ENCODE measurements at places on chromosomes 13 and 19. TPM values are rescaled to one million over a fixed set of nuclear protein-coding genes. Genes with fewer than 3 reads are reported as not detected.
A peak's percentile ranks its signal among the peaks of the same experiment; 100 is the strongest.

The KLK4 gene
- not detected for total RNA-seq

The GRIN3B gene
- total RNA-seq = not detected

The PLEKHF1 gene
- 27.8 TPM for total RNA-seq

The RAB3A gene
- total RNA-seq = 37.4 TPM

The SGCG gene
- 102 TPM for total RNA-seq

The ZNF729 gene
- not detected for total RNA-seq

DNA sequence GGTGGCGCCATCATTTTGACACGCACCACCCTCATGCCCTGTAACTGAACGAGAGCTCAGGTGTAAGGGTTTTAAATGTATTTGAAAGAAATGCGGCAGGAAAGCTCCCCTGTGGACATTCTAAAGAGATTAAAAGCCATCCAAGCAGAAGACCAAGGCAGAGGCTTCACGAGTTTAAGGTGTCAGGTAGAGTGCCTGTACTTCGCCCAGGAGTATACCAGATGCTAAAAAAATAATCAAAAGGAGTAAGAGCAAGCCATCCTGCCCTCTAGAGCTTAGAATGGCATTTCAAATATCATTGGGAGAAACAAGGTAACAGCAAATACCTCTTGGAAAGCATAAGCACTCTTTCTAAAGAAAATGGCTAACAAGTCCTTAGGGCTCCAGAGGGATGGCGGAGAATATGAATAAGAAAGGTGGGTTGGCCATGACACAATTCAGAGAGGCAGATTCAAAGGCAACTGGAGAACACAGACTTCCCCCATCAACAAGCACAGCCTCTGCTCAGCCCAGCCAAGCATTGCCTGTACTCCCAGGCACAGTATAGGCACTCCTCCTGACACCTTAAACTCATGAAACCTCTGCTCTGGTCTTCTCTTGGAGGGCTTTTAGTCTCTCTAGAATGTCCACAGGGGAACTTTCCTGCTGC lies 447.6 kb downstream of the SUCLA2 start:
- no peak for DNase-seq

GRCh38 chr13:109755551-109755950 lies 30.8 kb downstream of the IRS2 start:
- DNase-seq = no peak

GRCh38 chr19:17220207-17220758 lies 5.1 kb downstream of the USE1 start:
- DNase-seq = no peak

DNA sequence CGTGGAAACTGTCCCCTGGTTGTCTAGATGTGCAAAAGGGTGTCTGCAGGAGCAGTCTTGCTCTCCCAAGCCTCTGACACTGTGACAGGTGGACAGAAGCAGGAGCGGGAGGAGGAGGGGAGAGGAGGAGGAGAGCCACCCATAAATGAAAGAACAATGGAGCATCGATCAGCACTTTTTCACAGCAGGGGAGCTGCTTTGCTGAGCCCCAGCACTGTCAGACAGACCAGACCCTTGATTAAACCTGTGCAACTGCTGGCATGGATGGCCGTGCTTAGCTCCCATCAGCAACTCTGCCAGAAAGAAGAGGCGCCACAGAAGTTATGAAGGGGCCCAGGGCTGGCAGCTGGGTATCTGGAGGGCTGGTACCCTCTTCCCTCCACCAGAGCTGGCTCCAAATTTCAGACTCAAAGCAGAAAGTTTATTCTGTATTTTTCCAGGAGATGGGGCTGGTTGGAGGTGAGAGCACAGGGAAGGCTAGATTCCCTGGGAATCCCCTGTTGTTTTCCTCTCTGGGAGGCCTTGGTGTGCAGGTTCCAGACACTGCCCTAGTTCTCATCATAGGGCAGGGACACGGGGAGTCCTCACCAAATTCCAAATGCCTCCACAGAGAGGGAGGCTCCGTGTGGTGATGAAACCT lies 1192.2 kb downstream of the UQCRFS1 start:
- no peak for DNase-seq

- DNase-seq = no peak
These were observed 18.3 kb downstream of the ZNF77 start for GRCh38 chr19:2926341-2927031.

DNA sequence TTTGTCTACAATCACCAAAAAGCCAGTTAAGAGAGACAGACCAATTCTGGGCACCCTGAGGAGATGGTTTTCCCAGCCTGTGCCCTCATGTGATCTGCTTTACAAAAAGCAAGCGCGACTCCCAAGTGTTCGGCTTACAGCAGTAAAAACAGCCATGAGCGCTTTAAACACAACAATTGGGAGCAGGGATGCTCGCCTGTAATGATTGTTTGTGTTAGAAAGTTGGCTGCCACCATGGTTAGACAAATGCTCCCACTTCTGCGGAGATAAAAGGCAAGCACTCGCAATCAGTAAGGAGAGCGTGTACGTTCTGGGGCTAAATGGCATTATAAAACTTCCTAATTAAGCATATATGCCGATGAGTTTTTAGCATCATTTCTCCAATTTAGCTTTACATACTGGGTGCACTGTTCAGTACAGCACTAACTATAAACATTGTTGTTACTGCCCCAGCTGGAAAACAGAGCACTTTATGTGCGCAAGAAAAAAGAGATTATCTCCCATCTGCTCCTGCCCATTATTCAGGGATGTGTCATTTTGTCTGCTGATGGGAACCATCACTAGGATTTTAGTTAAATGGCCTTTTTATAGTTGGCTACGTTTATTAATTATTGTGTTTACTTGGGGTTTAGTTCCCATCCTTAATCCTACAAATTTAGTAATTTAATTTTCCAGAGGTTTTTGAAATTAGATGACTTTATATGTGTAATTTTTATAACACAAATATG lies 309.3 kb upstream of the MAB21L1 start:
- no peak for DNase-seq

DNA sequence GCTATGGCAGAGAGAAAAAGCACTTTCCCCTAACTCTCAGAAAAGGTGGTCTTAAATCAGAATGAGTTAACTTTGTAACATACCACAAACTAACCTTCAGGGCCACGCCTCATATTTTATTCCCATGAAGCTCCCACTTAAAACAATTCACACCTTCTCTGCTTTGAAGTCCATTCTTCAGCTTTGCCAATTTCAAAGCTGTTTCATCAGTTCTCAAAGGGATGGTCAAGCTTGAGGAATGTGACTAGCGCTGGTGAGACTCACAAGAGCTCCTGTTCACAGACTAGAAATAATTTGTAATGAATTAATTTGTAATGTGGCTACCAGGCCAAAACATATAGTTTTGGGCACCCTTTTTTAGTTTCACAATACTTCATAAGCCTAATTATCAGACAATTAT lies 68.2 kb downstream of the STK24 start:
- no peak for DNase-seq

GRCh38 chr19:49324801-49325576 lies at the start of gene SLC6A16:
SLC6A16 (minus strand) TSS chr19:49325191; CDS start chr19:49311347, 13,844 bp downstream.
- DNase-seq = no peak

GRCh38 chr13:20404488-20405222 lies 121.0 kb downstream of the CRYL1 start:
- no peak for DNase-seq

- no peak for DNase-seq
These were observed 140.6 kb downstream of the LHFPL6 start for GRCh38 chr13:39462428-39462827.

- peak; percentile 80 for DNase-seq
These were observed at the start of gene DCLK1 for GRCh38 chr13:36131222-36131930. DCLK1 (minus strand) TSS chr13:36131382.

DNA sequence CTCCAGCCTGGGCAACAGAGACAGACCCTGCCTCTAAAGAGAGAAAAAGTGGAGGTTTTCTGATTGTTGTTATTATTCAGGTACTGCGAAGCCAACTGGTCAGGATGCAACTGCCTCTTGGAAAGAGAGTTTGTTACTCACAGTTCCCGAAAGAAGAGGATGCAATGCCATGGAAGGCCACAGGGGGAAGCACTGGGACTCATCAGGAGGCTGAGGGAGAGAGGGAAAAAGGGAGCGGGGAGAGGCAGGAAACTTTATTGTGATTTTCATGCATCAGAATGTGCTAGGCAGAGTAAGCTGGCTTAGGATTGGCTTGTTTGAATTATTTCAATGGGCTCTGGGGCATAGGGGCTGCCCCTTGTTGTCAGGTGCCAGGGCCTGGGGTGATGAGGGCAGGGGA lies 27.6 kb downstream of the MYO9B start:
- DNase-seq = no peak

- no peak for DNase-seq
These were observed 12.1 kb downstream of the PPP6R1 start for GRCh38 chr19:55246462-55247451.

GRCh38 chr19:47375694-47376588 lies 26.8 kb downstream of the DHX34 start:
- no peak for DNase-seq

DNA sequence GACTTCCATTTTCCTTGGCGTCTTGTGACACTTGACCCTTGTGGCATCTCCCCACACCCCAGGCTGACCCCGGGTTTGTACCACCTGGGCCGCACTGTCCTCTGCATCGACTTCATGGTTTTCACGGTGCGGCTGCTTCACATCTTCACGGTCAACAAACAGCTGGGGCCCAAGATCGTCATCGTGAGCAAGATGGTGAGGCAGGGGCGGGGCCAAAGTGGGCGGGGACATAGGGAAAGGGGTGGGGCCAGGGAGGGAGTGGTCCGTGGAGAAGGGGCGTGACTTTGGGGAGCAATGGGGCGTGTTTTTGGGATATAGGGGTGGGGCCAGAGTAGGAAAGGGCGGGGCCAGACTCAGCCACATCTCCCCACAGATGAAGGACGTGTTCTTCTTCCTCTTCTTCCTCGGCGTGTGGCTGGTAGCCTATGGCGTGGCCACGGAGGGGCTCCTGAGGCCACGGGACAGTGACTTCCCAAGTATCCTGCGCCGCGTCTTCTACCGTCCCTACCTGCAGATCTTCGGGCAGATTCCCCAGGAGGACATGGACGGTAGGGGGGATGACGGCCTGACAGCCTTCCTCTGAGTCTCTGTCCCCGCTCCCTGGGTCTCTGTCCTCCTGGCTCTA lies 42.8 kb downstream of the TRPM4 start:
- DNase-seq = no peak

DNA sequence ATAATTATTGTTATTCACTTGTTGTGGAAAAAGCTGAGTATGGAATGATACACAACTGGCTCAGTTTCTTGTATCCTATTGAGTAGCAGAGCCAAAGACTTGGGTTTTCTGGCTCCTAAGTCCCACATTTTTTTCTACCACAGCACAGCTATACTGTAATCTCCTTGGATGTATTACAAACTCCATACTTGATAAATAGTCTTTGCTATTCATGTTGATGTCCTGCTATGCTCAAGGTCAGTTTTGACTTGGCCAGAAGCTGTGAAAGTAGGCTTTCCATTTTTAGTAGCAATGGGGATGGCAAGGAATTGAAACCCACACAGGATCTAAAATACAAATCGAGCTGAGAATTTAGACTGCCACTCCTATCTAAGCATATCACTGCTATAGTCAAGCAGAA lies 79.1 kb downstream of the B3GLCT start:
- DNase-seq = no peak

GRCh38 chr13:51412431-51412830 lies 40.4 kb downstream of the INTS6 start:
- no peak for DNase-seq

DNA sequence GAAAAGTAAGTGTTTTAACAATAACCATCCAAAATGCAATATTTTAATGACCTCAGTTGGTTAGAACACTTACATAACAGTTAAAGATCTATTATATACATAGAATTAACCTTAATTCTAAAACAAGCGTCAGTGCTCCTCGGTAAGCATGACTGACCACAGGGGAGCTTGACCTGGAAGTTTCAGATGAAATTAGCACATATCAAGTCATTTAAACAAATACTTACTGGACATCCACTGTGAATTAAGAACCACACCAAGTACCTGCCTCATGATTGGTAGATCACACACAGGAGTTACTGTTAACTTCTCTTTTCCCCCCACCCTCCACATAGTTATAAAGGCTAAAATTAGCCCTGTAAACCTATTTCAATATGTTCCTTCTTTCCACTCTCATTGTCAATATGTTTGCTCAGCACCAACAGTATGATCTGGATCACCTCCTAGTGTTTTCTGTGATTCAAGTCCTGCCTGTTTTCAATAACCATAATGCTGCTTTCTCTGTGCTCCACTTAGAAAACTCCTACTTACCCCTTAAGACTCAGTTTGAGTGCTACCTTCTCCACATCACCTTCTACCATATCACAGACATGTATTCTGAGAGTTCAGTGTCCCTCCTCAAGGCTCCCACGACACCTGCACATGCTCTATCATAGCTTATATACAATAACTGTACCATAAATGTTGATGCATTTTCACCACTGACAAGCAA lies 209.0 kb downstream of the VWA8 start:
- DNase-seq = no peak

DNA sequence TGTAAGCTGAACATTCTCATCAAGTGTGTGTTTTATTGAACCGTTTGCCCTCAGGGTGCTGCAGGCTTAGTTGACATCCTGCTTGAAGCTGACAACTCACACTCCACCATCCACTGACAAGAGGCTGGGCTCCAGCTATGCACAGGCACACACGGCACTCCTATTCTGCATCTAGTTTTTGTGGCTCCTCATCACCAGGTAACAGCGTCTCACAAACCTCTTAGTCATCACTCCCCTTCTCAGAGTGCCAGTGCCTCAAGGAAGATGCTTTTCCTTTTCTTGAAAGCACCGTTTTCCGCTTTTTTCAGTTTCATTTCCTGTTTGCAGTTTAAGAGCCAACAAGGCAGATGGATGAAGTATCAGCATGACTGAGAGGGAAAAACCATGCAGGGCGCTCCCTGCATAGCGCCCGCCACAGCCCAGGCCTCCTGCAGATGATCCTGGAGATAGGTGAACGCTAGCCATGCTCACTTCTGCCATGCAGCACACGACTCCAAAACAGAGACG lies 491.2 kb downstream of the COG6 start:
- DNase-seq = no peak

- DNase-seq = no peak
These were observed 5.1 kb downstream of the HDGFL2 start for GRCh38 chr19:4477034-4477801.

GRCh38 chr19:6498294-6499036 lies 3.6 kb downstream of the TUBB4A start:
- DNase-seq = no peak

DNA sequence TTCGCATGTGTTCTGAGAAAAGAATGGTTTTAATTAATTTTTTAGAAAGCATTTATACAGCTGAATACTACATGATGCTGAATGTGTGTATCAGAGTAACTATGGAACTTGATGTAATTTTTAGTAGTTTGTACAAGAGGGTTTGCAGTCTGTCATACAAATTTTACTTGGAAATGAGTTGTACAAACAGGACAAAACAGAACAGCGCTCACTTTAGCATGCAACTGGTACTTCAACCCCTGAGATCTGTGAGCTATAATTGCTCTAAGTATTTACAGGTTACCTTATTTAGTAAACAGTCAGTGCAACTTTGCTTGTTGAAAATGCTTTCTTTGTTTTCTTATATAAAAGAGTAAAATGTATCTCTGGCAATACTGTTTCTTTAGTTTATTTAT lies 706 bp downstream of the TNFRSF19 start:
- no peak for DNase-seq
